ENCODE measurements at places on chromosomes 13 and 19.

DNA sequence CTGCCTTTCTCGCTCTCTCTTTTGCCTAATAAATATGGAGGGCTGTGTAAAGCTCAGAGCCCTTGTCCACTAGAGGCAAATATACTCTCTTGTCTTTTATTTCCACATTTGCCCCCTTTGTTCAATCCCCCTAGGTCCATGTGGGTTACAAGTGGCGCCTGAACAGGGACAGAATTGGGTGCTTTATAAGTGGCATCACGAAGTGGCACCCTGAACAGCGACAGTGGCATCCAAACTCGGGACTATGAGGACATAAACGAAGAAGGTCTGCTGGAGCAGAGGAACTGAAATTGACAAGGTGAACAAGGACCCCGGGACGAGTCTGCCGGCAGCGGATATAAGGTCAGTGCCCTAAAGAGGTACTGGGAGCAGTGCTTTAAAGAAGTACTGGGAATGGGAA is 4.3 kb upstream of the ZNF610 start:
- DNase-seq, result no peak

GRCh38 chr19:45972081-45972946 is 1.4 kb downstream of the NOVA2 start:
- no peak for DNase-seq

DNA sequence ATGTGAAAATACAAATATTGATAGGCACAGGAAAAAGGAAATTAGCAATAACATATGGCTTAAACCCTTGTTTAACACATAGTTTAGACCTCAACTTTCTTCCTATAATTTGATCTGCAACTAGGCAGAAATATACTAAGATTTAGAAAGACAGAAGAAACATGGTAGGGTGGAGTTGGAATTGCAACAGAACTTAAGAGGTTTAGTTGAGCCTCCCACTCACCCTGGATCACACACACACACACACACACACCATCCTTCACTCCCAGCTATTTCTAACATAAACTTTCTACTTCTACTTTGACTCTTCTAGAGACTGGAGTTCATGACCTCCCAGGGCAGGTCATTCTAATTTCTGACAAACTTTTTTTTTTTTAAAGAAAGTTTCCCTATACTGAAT is 47.4 kb downstream of the FLT3 start:
- DNase-seq, result no peak

DNA sequence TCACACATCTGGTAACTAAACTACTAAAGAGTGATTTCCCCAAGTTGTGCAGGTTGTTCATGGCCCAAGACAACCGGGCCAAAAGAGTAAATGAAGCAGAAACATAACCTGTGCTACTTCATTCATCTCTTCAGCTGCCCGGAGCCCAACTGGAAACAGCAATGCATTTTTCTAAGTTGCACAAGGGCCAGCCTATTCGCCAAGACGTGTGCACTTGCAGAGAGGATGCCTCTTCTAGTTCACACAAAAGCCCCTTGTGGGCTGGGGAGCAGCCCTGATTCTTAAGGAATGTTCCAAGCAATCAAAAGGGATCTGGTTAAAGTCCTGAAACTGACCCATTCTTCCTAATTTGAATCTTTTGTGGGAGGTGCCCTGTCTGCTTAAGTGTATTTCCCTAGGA is 275.8 kb downstream of the SHISA2 start:
- no peak for DNase-seq

GRCh38 chr19:34188408-34188807 is 16.1 kb downstream of the LSM14A start:
- DNase-seq, result no peak

- no peak for DNase-seq
These were observed 14.6 kb downstream of the VSIG10L start for GRCh38 chr19:51327066-51328001.

Measured in stimulated activated CD8-positive, alpha-beta memory T cell treated with anti-CD3 and anti-CD28 coated beads, Interleukin-2, amount 100 ng/mL, for 1 hour (primary cell).